ENCODE measurements at places on chromosomes 7 and 10.

DNA sequence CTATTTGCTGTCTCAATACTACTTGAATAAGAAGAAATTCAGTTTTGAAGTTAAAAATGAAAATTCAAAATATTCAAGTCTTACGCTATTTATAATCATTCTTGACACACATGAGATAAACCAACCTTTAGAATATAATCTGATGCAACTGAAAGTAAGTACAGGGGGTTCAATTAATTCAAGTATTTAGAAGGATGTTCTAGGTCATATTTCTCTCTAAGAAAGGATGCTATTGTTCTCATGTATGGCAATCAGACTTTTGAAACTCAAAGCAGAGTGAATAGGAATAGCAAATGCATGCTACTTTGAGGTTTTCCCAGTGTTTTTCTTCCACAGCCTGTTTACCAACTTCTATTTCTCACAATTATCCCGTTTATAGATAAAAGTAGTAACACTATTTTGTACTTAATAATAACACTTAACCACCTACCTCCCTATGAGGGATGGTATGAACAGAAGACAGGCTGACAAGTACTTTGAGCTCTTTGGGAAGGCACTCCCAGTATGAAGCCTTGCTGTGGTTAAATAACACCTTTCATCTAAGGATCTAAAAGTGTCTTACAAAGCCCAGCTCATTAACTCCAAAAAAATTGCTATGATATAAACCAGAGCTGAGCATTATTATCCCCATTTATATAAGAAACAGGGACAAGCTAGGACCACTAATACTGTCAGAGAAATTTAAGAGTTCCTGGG, 18.0 kb upstream of the SPOCK2 start:
- DNase-seq = no peak

DNA sequence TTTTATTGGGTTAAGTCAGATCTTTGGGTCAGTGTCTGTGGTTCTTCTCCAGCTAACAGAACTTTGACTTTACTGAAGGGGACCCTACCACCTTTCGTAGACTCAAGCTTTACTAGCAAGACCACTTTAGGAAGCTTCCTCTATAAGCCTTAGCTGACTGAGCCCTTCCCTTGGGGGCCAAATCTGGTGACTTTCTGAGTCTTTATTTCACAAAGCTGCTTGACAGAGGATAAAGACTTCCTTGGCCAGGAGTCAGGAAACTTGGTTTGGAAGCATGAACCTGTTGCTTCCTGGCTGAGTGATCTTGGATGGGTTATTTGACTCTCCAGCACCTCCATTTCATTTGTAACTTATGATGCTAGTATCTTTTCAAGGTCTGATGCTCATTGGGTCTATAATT, 466.7 kb downstream of the TYW1 start:
- DNase-seq = no peak

DNA sequence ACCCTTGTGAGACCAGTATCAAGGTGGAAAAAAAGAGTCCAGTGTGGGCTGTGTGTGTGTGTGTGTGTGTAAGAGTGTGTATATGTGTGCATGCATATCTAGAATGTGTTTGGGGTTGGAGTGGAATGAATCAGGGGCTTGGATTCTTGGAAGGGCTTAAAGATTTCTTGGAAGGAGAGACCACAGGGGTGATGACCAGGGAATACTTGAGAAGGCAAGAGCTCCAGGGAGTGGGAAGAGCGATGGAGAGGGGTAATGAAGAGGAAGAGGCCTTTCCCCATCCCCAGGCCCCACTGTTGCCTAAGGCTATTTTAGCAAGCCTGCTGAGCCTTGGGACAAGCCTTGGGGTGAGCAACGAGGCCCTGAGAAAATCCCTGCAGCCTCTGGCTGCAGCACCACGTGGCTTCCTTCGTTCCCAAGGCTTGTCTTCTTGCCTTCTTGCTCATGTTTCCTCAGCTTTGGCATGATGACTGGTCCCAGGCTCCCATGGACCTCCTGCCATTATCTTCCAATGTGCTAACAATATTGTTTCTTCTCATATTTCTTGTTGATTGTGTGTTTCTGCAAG, 663.4 kb downstream of the INHBA start:
- no peak for DNase-seq

DNA sequence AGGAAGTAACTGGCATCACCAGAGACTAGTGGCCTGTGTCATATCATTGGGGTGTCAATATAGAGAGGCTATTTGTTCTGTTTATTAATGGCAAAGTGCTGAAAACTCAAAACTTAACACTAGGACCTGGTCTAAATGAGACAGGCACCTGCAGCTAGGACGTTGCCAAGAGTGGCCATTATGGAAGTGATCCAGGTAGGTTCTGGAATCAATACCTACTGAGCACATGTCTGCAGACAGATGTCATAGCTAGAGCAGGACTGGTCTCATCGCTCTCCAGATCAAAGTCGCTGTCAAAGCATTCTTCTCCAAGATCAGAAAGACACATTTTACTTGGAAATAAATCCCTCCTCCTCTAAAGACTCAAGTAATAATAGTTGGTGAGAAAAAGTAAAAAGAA, 40.3 kb downstream of the THNSL1 start:
- no peak for DNase-seq

GRCh38 chr7:111929264-111929663, 276.9 kb downstream of the DOCK4 start:
- DNase-seq = no peak

DNA sequence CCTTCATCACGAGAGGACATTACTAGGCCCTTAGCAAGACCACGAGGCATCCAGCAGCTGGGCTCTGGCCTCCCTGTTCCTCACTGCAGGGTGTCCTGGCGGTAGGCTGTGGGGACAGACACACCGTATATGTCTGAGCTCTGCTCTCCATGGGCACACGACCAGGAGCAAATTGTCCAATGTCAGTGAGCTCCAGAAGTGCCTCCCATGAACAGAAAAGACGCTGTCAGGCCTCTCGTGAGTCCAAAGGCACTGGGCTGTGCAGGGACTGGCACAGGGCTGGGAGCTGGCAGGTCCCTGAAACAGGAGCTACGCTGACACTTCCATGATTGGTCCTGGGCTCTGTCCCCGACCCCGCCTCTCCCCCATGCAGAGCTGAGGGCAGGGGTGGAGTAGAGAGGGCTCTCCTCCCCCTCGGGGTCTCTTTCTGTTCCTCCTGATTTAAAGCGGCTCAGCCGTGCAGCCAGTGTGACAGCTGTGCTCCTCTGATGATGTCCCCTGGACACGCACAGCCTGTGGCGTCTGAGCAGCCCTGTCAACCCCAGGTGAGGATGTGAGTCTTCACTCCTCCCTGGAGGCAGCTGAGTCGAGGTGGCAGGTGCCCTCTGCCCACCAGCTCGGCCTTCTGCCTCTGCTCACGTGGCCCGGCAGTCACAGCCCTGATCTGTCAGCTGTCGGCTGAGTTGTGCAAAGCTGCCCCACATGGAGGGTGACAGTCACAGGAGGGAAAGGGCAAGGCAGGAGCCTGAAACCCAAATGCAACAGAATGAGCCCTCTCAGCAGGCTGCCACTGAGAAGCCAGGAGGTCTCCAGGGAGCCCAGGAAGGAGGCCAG, 13.0 kb downstream of the ANTXRL start:
- no peak for DNase-seq

GRCh38 chr10:77029777-77030717, 607.6 kb downstream of the KCNMA1 start:
- no peak for DNase-seq

- DNase-seq = no peak
Measured at GRCh38 chr10:60283397-60283796, 106.3 kb downstream of the ANK3 start.

GRCh38 chr10:49179699-49180443, 8.3 kb downstream of the TMEM273 start:
- no peak for DNase-seq

DNA sequence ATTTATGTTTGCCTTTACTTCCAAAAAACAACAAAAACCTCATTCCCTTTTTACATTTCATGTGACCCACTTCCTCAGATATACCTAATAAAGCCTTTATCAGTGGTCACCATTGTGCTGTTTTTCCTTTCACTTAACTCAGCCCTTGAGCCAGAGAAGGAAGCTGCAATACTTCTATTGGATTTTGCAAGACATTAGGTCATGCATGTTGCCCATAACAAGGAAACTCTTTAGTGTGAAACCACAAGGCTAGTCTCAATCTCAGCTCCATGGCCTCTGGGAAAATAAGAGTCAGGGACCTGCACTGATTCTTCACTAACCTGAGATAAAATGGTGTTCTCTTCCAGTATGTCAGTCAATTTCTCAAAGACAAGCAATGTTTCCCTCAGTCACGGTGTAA, 27.8 kb downstream of the STEAP4 start:
- no peak for DNase-seq

DNA sequence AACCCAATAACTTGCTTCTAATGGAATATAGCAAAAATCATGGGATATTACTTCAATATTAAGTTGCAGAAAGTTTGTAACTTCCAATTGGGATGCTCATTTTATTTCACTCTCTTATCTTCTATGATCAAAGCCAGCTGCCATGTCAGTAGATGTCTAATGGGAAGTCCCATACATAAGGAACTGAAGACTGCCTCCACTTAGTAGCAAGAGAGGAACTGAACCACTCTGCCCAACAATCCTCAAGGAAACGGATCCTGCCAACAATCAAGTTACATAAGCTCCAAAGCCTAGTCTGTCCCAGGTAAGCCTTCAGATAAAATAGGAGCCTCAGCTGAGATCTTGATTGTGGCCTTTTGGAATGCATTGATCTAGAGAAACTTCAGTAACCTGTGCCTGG, 431.5 kb upstream of the PCDH15 start:
- DNase-seq = no peak

DNA sequence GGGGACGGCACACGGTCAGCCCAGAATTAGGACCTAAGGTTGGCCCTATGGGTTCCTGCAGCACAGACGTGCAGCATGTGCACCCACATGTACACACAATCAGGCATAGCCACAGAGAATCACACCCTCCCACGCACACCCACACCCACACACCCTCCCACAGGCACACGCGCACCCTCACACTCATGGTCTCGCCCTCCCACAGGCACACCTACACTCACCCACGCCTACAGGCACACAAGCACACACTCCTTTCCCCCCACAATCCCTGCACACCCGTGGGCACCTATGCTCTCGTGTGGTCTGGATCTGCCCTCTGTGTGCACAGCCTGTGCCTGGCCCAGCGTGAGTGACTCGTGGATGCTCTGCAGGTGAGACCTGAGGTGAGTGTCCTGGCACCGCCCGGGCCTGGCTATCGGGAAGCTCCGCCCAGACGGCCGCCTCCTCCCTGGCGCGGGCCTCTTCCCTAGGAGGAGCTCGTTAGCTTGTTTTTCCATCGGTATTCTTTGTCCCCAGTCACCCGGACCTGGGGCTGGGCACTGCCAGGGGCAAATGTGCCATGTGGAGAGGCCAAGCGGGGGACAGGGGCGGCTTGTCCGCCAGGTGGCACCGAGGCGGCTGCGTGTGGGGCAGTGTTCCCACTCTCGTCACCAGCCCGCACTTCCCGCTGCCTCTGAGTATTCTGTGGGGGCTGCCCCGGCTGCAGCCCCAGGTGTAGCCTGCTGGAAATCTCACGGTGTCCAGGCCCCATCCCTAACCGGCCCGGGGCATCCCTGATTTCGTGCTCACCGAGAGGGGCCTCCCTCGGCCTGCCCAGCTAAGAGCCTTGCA, 110.2 kb upstream of the FAM20C start:
- no peak for DNase-seq

DNA sequence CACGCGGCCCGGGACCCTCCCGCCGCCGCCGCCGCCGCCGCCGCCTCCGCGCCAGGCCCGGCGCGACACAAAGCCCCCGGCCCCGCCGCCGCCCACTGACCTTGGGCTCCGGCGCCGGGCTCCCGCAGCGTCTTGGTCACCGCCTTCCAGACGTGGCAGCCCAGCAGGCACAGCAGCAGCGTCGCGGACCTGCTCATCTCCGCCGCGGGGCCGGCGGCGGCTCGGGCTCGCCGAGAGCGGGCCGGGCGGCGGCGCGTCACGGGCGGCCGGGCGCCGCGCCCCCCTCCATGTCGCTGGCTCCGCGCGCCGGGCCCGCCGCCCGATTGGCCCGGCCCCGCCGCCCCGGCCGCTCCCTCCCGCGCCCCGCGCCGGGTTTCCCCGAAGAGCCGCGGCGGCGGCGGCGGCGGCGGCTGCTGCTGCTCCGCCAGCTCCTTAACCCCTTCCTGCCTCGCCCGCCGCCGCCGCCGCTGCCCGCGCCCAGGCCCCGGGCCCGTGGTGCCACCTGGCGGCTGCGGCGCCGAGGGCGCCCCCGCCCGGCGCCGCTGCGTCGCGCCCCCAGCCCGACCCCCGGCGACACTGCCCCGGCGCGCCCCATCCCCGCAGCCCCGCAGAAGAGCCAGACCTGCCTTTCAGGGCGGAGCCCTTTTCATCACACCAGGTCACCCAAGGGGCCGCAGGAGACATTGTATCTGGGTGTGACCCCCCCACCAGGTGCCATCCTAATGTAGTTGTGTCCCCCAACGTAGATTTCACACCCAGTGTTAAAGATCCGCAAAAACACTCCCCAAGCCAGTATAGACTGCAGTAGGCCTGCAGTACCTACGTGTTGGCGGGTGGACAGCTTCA, at the start of gene FAM171A1:
TSS of gene FAM171A1 (minus strand) at position 434 of the 846 bp plus-strand sequence. CDS start at position 197, 237 bp downstream.
- peak; percentile 56 for DNase-seq

- no peak for DNase-seq
Measured at GRCh38 chr7:21996641-21997040, 50.9 kb upstream of the CDCA7L start.

- DNase-seq = no peak
Measured at GRCh38 chr10:52313256-52313932, 687 bp upstream of the DKK1 start.

DNA sequence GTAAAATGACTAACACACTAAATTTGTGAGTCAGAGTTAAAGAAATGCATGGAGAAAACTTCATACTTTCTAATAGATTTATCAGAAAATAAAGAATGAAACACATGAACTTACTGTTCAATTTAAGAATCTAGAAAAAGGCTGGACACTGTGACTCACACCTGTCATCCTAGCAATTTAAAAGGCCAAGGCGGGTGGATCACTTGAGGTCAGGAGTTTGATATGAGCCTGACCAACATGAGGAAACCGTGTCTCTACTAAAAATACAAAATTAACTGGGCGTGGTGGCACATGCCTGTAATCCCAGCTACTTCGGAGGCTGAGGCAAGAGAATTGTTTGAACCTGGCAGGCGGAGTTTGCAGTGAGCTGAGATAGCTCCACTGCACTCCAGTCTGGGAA, 1106.2 kb upstream of the LRRN3 start:
- no peak for DNase-seq

- no peak for DNase-seq
Measured at GRCh38 chr10:37125191-37125732, at the start of gene ANKRD30A. Gene ANKRD30A (plus strand): TSS chr10:37125598. CDS start chr10:37125788, 190 bp downstream.

- DNase-seq = no peak
Measured at GRCh38 chr7:55063061-55063460, 44.2 kb downstream of the EGFR start.

DNA sequence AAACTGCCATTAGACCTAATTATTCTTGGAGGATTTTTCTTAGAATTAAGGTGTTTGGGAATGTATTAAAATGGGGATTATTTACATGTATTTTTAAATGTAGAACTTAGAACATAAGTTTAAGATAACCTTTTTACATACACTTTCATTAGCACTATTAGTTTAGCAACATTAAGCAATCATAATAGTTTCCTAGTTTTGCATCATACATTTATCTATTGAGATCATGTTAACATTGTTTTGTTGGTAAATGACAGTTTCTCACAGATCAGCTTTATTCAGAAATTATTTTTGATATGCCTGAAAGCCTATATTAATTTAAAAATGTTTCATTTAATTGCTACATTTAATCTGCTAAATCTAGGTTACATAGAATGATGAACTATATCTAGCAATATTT, 189.7 kb upstream of the PPP1R3A start:
- DNase-seq = no peak

- peak; percentile 37 for DNase-seq
Measured at GRCh38 chr7:98240961-98241673, 10.9 kb downstream of the TECPR1 start.

Measured in neuronal stem cell (in vitro differentiated cells).